ENCODE measurements at places on chromosomes 5 and 9. TPM values are rescaled to one million over a fixed set of nuclear protein-coding genes. Genes with fewer than 3 reads are reported as not detected.

GRCh38 chr5:4643190-4643589 lies 496.9 kb upstream of the ADAMTS16 start:
- DNase-seq: no peak

DNA sequence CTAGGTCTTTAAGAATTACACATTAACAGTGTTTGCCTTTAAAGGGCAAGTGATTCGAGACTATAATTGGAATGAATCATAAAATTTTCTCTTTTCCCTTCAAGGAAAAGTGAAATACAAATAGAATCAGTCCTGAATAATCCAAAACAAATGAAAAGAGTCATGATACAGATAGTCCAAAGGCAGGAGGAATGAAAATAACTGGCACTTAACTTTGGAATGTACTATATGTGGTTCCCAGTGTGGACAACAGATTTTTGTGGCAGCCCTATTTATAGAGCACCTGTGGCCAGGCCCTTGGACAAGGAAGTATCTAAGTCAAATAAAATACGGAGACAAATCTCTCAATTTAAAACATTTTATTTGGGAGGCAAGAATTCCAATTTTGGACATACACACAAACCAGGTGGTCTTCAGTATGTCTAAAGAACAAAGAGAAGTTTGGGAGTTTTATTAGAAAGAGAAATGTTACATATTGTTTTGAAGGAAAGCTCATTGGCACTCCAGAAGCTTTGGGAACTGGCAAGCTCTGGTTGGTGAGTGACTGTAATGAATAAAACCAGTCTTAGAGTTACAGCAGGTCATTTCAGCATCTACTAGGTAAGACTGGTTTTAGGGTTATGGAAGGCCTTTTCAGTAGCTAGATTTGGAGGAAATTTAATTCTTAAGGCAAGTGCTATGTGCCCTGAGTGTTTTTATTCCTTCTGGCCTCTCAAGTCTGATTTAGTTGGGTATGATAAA lies 116.0 kb upstream of the PAM start:
- DNase-seq: no peak

- DNase-seq: no peak
Measured at GRCh38 chr9:20065046-20065445, 276.2 kb upstream of the SLC24A2 start.

DNA sequence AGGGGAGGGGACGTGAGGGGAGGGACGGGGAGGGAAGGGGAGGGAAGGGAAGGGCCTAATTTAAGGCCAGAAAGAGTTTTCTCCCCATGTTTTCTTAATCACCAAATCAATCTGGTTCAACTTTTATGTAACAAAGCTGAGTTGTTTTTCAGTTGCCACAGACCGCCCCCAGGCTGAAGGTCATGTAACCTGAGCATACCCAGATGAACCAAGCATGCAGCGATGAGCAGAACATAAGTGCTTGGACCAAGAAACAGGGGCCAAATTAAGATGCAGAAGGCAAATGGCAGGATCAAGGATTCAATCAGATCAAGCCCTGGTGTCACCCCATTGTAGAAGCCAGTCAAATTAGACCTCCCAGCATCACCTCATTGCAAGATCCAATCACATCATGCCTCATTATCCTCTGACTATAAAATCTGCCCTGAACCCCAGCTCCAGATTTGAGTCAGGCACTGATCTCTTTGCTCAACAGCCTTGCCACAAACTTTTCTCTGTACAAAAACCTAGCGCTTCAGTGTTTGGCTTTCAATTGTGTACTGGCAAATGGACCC lies 113.5 kb upstream of the TNPO1 start:
- no peak for DNase-seq

DNA sequence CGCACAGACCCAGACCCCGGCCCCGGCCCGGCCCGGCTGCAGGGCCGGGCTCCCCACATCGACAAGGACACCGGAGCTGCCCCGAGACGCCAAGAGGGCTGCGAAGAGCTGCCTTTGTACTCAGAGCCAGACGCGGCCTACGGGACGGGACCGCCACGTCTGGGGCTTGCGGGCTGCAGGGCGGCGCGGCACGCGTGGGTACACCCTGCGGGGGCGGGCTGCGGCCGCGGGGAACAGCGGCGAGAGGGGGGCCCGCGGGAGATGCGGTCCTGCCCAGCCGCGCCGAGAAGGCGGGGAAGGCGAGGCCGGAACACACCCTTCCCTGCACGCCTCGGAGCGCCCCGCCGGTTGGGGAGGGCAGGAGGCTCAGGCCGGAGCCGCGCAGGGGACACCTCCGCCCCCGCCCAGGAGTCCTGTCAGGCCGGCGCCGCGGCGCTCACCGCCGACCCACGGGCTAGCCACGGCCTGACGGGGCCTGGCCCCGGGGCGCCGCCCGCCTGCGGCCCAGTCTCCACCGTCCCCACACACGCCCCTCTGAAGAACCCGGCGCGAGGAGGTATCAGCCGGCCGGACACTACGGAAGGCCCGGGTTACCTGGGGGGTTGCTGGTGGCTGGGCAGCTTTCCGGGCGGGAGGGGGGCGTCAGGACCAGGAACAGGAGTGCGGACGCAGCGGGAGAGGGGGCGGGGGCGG lies 478 bp downstream of the RAB14 start:
- peak; percentile 71 for DNase-seq

- DNase-seq: peak; percentile 89
Measured at GRCh38 chr9:70411930-70412831, 2.3 kb downstream of the KLF9 start.

GRCh38 chr5:120545951-120546350 lies 81.9 kb downstream of the PRR16 start:
- no peak for DNase-seq

GRCh38 chr9:11632691-11633090 lies 1019.9 kb upstream of the PTPRD start:
- DNase-seq: no peak

GRCh38 chr5:171450423-171451331 lies 31.2 kb downstream of the FGF18 start:
- peak; percentile 81 for DNase-seq

GRCh38 chr9:96004379-96004778 lies 128.9 kb downstream of the ERCC6L2 start:
- no peak for DNase-seq

DNA sequence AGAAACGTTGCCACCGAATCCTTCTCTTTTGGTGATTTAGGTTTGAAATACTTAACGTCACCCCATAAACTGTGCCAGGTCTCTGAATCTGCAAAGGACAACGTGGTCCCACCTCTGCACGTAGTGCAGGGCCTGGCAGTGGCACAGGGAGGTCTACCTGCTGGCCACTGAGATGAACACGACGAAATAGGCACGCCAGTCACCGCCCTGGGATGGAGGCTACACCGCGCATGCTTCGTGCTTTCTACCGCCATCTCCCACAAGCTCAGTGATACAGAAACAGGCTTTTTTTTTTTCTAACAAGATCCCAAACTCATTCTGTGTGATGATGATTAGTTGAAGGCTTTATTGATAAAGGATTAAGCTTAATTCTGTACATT lies 140.0 kb upstream of the RAPGEF1 start:
- DNase-seq: no peak

GRCh38 chr5:132427281-132428146 lies 58.0 kb downstream of the SLC22A5 start:
- DNase-seq: no peak

- DNase-seq: peak; percentile 66
Measured at GRCh38 chr9:131467214-131467935, 35.3 kb upstream of the POMT1 start.

GRCh38 chr9:77807281-77807683 lies 159.2 kb upstream of the GNA14 start:
- no peak for DNase-seq

GRCh38 chr5:87453801-87454200 lies 41.1 kb upstream of the CCNH start:
- no peak for DNase-seq

DNA sequence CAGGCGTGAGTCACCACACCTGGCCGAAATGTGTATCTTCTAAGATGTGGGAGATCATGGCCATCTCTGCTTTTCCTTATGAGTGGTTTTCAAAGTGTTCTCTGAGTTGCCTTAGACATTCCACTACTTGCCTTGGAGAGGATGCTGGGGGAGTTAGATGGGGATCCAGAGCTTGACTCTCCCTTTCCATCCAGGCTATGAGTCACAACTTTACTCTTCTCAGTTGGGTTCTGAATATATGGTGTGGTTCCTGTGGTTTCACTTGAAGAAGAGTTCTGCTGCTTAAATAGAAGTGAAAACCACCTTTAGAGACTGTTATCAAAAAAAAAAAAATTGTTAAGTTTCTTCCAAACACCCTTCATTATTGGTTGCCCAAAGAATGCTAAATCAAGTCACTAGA lies 217.6 kb downstream of the ZNF608 start:
- no peak for DNase-seq

DNA sequence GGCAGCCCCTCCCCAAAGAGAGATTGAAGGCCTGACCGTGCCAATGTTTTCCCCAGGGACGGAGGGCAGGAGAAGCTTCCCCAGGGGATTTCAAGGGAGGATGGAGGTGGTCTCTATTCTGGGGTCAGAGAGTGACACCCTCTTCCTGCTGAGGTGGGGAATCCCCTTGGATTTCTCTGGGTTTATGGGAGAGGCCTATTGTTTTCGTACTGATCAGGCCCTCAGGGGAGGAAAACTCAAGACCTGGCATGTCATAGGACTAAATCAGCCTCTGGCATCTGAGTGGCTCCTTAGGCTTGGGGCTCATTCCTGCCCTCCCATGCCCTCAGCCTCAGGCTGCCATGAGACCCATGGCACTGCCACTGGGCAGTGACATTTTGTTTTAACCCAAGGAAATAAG lies 44.6 kb downstream of the IRF1 start:
- no peak for DNase-seq

GRCh38 chr5:90824436-90824835 lies 265.8 kb downstream of the ADGRV1 start:
- no peak for DNase-seq

DNA sequence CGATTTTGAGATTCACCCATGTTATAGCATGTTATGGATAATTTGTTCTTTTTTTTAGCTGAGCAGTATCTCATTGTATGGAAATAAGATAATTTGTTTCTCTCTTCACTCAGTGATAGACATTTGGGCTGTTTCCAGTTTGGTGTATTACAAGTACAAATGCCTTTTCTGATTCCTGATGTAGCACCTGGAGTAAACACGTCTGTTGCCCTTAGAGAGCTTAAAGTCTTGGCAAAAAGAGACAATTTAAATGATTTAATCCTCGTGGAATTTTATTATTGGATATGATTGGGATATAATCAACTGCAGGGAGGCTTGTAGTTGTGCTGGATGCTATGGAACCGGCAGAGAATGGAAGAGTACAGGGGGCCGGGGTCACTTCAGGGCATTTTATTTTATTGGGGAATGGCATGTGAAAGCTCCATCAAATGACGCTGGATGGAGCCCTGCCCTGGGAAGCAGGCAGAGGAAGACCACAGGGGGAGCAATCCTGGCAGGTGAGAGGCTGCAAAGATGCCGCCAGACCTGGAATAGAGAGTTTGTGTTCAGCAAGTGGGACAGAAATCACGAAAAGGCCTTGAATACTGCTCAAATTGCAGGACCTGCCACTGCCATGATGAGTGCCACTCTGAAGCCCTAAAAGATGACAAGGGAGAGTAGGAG lies 31.0 kb upstream of the TGFBI start:
- no peak for DNase-seq

- DNase-seq: no peak
Measured at GRCh38 chr9:38075272-38075671, 6.2 kb upstream of the SHB start.

DNA sequence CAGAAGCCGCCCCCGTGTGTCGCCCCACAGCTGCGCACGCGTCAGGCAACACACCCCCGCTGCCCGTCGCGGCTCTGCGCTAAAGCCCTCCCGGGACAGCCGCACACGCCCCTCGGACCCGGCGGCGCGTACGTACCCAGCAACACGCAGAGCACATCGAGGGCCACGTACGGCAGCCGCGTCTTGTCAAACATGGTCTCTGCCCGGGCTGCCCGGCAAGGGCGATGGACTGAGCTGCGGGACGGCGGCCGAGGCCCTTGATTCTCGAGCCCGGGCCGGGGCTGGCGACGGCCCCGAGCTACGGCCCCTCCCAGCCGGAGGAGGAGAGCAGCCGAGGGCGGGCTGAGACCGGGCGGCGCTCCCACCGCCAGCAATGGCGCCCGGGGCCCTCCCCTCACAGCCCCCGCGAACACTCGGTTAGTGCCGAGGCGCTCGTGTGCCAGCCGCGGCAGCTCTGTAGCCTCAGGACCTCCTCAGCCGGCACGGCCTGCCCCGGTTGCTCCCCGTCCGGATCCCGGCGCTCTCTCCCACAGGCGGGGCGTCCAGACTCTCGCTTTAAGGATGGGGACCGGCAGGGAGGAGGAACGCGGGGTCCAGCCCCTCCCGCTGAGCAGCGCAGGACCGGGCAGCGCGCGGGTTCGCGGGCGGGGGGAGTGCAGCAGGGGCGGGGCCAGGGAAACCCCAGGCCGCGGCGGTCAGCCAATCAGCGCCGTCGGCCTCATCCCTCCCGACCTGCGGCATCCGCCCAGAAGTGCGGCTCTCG lies at the start of gene PLPP1:
Gene PLPP1 (minus strand): TSS at position 529 of the 763 bp plus-strand sequence. CDS start 335 bp downstream, at position 194.
- DNase-seq: peak; percentile 97

- DNase-seq: no peak
Measured at GRCh38 chr9:136985027-136985602, 2.3 kb downstream of the LCNL1 start.

GRCh38 chr9:126799034-126799433 lies 5.8 kb upstream of the ZBTB43 start:
- peak; percentile 26 for DNase-seq

DNA sequence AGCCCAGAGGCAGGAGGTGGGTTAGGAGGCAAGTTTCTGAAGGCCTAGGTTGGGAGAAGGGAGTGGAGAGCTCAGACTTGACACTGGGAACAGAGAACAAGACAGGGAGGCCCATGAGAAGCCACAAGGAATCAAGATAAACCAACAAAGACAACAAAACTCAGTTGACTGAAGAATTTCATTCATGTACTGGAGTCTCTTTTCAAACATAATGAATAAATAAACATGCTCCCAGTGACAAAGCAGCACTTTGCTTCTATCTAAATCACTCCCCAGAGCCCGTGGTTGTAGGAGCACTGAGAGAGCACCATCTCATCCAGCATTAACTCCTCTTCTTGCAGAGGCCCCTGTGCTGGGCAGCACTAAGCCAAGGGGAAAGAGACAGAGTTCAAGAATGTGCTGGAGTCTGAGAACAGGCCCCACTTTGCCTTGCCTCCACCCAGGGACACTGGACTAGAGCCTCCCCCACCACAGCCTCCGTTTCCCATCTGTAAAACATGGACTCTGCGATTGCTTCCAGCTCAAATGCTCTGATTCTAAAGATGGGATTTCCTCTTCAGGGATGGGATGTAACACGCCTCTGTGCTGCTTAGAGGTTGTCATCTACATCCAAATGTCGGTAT lies 282.0 kb downstream of the SPOCK1 start:
- DNase-seq: no peak

- DNase-seq: no peak
Measured at GRCh38 chr5:111132076-111132475, 39.9 kb downstream of the WDR36 start.

GRCh38 chr9:94042516-94043360 lies 41.5 kb upstream of the PTPDC1 start:
- no peak for DNase-seq

RANBP17 gene
- 25.8 TPM for total RNA-seq

TTC23L gene
- total RNA-seq: 0.28 TPM

NTNG2 gene
- 6.0 TPM for total RNA-seq

SPATA31C2 gene
- total RNA-seq: not detected

SPINK4 gene
- total RNA-seq: not detected

BARX1 gene
- total RNA-seq: not detected

C9 gene
- not detected for total RNA-seq

DAB2IP gene
- total RNA-seq: 50.7 TPM

CCDC183 gene
- total RNA-seq: not detected

PCDH12 gene
- 6.2 TPM for total RNA-seq

TAF11L10 gene
- total RNA-seq: not detected

MPDZ gene
- total RNA-seq: 62.8 TPM

SEMA5A gene
- total RNA-seq: 2.1 TPM

SNCB gene
- total RNA-seq: not detected

TYRP1 gene
- not detected for total RNA-seq

LCNL1 gene
- total RNA-seq: 0.14 TPM

All from sigmoid colon (tissue), 7 donors.